ENCODE measurements at places on chromosomes 16 and 17.

GRCh38 chr16:81071805-81072204, 5.2 kb downstream of the C16orf46 start:
- DNase-seq: no peak

GRCh38 chr16:67384778-67385510, 8.4 kb downstream of the TPPP3 start:
- DNase-seq: no peak

GRCh38 chr17:4587803-4588202, 3.5 kb downstream of the SMTNL2 start:
- DNase-seq: no peak

- DNase-seq: no peak
These were observed 49.3 kb upstream of the USP7 start for GRCh38 chr16:9012848-9013507.

GRCh38 chr16:88868974-88869672, 2.7 kb upstream of the PABPN1L start:
- no peak for DNase-seq

All from SJSA1 (cell line).